ENCODE measurements at places on chromosomes 4 and X.

- DNase-seq: peak; percentile 48
Observed at GRCh38 chr4:123350191-123350544, 46.4 kb upstream of the SPRY1 start.

- no peak for DNase-seq
Observed at GRCh38 chr4:2850966-2851798, 7.5 kb downstream of the ADD1 start.

GRCh38 chr4:70936200-70936787 lies 34.1 kb downstream of the MOB1B start:
- DNase-seq: no peak

DNA sequence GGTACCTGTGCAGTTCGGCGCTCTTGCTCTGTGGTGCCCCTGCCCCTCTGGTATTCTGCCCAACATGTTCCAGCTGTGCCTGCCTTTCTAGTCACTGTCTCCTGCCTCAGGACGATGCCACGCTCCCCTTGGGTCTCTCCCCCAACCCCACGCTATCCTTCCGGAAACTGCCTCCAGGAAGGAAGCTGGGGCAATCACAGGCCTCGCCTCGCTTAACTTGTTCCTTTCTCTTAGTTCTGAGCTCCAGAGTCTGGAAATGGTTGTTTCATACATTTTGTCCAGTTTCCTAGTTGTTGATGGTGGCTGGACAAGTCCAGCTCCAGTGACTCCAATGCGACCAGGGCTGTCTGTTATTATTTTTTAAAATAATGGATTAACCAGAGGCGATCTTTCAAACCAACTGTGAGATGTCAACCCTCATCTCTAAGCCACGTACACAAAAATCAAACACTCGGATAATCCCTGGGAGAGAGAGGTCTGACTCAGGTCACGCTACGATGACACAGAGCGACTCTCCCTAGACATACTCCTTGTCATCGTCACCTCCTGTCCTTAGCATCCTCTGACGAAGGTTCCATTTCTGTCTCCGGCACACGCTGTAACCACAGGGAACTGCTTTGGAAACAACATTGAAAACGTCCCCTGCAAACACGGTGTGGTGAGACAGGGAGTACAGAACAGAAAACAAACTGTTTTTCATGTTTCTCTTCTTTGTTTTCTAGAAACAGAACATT lies 62.5 kb downstream of the ABLIM2 start:
- peak; percentile 24 for DNase-seq

GRCh38 chr4:93810340-93810992 lies 18.1 kb upstream of the ATOH1 start:
- no peak for DNase-seq

DNA sequence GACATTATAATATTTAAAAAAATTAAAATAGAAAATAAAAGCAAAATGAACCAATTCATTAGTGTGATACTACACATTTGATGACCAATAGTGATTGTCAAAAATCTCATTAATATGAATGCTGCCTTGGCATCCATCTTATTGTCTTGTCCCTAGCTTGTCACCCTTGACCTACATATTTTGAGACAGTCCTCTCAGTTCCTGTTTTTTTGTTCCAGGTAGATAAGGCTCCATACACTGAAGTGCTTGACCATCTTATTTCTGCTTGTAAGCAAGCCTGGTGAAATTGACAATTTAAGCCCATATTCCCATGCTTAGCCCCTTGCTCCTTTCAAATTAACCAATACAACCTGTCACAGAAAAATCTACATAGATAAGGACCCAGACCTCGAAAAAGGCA lies 534.0 kb upstream of the FMR1 start:
- DNase-seq: no peak
